ENCODE measurements at places on chromosomes 1 and 21.
A peak's percentile ranks its signal among the peaks of the same experiment; 100 is the strongest.

GRCh38 chr1:90969241-90969640, 52.6 kb downstream of the ZNF644 start:
- no peak for DNase-seq

DNA sequence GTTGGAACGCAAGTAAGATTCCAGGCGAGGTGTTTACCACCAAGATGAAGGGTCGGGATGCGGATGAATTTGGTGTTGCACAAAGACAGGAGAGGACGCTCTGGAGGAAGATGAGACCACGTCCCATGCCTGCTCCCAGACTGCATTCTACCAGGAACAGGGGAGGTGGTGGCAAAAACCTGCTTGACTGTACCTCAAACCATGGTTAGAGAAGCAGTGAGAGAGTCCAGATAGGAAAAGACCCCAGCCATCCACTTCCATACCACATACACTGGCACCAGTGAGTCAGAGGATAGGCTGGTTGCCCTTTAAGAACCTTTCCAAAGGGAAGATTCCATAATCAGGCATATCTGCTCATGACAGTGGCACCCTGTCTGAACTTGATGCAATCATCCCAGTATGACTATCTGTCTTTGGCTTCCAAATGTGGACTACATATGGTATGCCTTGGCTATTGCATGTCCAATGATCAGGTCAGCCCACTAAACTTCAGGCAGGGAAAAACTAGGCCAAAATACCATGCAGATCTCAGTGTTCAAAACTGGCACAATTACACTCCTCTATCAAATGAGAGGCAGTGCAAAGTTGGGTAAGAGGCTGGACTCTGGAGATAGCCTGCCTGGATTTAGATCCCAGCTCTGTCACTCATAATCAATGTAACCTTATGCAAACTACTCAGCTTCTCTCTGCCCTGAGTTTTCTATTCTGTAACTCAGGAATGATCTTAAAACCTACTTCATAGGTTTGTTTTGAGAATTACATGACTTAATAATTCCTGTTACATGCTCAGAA, 20.6 kb downstream of the NPR1 start:
- no peak for DNase-seq

DNA sequence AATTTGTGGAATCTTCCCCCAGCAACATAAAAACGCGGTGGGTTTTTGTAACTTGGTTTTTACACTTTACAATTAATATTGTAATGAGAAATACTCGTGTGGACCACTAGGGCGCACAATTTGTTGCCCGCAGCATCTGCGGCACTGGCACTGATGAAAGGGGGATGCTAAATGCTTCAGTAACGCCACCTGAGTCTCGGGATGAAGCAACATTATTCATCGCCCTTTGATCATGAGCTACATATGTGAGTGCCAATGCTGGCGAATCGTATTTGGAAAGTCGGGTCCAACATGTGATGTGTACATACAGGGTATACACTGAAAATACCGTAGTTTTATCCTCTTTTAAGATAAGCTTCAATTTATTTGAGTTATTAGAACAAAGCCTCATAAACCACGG, 34.2 kb upstream of the COX20 start:
- DNase-seq: no peak

GRCh38 chr1:69737527-69738185, 169.9 kb downstream of the LRRC7 start:
- no peak for DNase-seq

DNA sequence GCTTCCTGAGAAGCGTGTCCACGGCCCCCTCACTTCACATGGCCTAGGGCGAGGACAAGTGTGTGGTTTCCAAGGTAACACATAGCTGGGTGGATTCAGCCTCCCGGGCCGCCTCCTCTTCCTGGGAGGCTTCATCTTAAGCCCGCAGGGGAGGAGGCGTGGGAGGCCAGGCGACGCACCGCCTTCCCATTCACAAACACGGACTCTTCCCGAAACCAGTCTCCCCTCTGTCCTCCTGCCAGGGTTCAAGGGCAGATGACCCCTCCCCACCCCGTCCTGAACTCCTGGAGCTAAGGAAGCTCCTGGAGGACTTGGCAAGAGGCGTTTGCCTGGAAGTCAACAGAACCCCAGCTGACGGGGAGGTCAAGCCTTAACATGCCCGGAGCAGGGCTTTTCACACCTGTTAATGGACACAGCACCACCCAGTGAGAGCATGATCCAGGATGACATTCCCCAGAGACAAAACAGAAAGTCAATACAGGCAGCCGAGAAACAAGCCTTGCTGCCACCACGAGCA, 56.7 kb downstream of the KCNN3 start:
- DNase-seq: no peak

DNA sequence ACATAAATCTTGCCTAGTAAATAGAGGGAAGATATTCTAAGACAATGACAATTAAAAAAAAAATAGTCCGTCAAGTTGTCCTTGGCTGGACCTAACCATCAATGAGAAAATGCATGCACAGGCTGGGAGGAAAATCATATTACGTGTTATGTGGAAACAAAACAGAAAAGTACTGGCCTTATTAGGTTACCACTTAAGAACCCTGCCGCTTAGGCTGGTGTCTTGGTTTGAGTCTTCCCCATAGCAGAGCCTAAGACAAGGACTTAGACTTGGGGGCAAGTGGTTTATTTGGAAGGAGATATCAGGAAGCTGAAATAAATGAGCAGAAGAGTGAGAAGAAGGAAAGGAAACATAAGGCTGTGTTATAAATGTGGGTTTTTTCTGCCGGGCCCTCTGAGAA, 186.4 kb downstream of the MRPL39 start:
- DNase-seq: no peak

DNA sequence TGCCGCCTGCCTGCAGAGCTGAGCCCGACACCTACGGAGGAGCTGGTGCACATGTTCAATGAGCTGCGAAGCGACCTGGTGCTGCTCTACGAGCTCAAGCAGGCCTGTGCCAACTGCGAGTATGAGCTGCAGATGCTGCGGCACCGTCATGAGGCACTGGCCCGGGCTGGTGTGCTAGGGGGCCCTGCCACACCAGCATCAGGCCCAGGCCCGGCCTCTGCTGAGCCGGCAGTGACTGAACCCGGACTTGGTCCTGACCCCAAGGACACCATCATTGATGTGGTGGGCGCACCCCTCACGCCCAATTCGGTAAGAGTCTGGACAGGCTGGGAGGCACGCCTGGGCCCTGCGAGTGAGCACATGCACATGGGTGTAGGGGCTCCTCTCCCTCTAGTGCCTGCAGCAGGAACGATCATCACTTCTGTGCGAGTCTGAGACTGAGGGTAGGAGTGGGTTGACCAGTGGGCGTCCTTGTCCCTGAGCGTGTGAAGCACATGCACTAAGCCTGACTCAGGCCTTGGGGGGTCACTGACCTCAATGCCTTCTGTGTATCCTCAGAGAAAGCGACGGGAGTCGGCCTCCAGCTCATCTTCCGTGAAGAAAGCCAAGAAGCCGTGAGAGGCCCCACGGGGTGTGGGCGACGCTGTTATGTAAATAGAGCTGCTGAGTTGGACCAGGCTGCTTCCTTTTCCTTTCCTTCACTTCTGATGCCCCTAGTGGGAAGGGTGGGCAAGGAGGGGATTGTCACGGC, 6.9 kb downstream of the DMAP1 start:
- no peak for DNase-seq

DNA sequence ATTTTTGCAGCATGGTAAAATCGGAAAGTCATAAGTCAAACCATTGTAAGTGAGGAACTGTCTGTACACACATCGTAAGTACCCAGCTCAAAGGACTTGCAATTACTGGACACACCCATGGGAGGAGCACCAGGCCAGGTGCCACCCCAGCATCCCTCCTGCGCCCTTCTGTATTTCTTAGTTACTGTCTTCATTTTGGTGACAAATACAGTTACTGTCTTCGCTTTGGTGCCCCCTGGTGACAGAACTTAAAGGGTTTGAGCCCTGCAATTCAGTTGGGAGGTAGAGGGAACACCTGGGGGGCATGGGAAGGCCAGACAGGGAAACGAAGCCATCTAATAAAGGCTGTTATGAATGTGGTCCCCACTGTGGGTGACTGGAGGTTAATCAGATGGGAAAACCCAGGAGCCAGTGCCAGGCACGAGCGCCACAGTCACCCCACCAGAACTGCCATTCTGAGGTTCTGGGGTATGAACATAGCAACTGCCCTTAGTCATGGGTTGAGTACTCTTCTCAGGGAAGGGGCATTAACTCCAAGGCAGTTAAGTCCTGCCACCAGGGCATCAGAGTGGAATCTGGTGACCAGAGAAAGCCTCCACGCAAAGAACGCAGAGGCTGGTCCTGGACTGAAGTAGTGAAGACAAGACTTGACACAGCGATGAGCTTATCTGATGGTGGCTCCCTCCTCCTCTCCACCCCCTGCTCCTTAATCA, 612.9 kb downstream of the PTPRU start:
- DNase-seq: peak; percentile 46

- DNase-seq: no peak
These were observed 10.6 kb upstream of the RUNX1 start for GRCh38 chr21:35059742-35060141.

- DNase-seq: peak; percentile 8
These were observed 20.0 kb downstream of the UBASH3A start for GRCh38 chr21:42423685-42424084.

- no peak for DNase-seq
These were observed 33.2 kb upstream of the VASH2 start for GRCh38 chr1:212917134-212917485.

DNA sequence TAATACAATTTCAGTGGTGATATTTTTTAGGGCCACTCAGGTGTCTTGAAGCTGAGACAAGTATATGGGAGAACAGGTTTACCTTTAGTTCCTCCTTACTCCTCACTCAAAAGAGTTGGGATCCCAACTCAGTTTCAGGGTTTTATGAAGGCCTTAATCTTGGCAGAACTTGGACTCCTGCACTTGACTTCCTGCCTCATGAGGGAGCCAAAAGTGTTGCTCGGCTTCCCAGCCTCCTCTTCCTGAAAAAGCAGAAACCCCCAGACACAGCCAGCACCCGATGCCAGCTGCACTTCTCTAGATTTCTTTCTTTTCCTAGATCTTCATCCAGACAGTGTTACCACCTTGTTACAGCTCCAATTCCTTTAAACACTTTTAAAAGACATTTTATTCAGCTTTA, 70.8 kb upstream of the TMPRSS2 start:
- no peak for DNase-seq

DNA sequence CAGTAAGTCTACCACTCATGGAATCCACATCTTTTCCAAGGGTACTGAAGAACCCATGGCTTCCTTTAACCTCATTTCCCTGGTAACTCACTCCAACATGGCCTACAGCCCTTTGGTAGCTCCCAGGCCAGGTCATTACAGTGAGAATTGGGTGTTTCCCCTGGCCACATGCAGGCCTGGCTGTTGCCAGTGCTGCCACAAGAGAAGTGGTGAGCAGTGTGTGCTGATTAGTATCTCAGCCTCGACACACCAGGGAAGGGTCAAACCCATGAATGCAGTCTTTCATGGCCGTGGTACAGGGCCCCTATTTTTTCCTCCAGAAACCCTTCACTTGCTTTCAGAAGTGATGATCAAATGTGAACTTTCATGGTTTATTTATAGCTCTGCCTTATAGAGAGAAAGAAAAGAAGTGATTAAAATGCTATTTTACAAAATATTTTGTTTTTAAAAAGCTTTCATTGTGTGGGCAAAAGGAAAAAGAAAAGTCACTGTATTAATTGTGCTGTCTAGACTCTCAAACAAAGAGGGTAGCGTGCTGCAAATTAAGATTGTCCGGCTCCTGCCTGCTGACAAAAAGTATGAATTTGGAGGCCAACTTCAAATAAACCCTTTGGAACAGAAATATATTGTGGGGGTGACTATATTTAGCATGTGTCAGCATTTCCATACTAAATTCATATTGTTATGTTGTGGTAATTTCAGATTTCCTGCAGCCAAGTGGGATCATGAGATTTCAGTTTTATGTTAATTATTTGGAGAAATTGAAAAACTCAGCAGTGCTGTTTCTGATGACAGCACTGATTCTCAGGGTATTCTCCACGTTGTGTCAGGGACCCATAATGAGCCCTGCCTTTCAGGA, 62.0 kb upstream of the HOOK1 start:
- DNase-seq: no peak

DNA sequence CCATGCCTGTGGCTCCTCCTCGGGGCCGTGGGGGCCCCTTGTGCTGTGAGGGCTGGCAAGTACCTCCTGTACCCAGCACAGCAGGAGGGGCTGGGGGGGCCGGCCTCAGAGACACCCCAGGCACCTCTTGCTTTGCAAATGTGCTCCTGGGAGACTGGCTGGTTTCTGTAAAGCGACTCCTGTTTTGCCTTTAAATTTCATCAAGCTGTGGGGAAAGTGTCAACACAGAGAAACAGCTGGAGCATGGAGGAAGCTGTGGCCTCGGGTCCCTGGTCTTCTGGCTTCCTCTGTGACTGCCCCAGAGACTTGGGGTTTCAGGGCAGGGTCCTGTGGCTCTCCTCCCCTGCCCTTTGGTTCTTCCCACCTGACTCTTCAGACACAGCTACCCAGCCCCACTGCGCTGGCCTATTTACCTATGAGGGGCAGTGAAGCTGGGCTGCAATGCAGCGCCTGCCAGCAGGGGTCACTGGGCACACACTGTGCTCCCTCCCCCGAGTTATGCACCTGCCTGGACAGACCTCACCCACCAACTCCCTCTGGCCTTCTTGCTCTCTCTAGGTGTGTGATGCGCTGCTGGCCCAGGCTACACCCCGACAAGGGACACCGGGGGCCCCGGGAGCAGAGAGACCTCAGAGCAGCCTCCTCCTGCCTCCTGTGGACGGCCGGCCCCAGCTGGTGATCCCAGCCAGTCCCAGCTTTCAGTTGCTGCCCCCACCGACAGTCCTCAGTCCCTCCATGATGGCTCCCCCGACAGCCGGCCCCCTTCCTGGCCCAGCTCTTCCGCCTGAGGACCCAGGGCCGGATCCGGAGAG, 17.6 kb upstream of the PEX10 start:
- DNase-seq: no peak

GRCh38 chr21:45943630-45944540, 37.7 kb upstream of the COL6A1 start:
- DNase-seq: no peak

- DNase-seq: no peak
These were observed 26.2 kb upstream of the LYST start for GRCh38 chr1:235892734-235893413.
